ENCODE measurements at places on chromosomes 2 and 18. TPM values are rescaled to one million over a fixed set of nuclear protein-coding genes. Genes with fewer than 3 reads are reported as not detected.

The ABCG8 gene
- polyA plus RNA-seq = 0.81 TPM

The TCF23 gene
- 0.08 TPM for polyA plus RNA-seq

The TMEFF2 gene
- 0.34 TPM for polyA plus RNA-seq

The VWA3B gene
- 4.6 TPM for polyA plus RNA-seq

The PROM2 gene
- 15.9 TPM for polyA plus RNA-seq

The CPS1 gene
- 8.6 TPM for polyA plus RNA-seq

The IL1F10 gene
- not detected for polyA plus RNA-seq

The RUFY4 gene
- polyA plus RNA-seq = 0.45 TPM

The NYAP2 gene
- polyA plus RNA-seq = 0.04 TPM

The CRYGC gene
- polyA plus RNA-seq = not detected

The CRACDL gene
- 7.6 TPM for polyA plus RNA-seq

The HOXD12 gene
- polyA plus RNA-seq = not detected
